ENCODE measurements at places on chromosomes 4 and X. TPM values are rescaled to one million over a fixed set of nuclear protein-coding genes. Genes with fewer than 3 reads are reported as not detected.

Gene TMPRSS11E
- total RNA-seq: 1.8 TPM

Gene RADX
- total RNA-seq: 2.6 TPM

Gene TRMT2B
- 12.6 TPM for total RNA-seq

Gene ENPEP
- total RNA-seq: 8.7 TPM

Gene ZNF41
- total RNA-seq: 5.3 TPM

Gene HSFX4
- not detected for total RNA-seq

All from hepatocyte (in vitro differentiated cells).